ENCODE measurements at places on chromosomes 3 and 15.
A peak's percentile ranks its signal among the peaks of the same experiment; 100 is the strongest.

- no peak for DNase-seq
These were observed 484.5 kb upstream of the NR2F2 start for GRCh38 chr15:95845862-95846515.

DNA sequence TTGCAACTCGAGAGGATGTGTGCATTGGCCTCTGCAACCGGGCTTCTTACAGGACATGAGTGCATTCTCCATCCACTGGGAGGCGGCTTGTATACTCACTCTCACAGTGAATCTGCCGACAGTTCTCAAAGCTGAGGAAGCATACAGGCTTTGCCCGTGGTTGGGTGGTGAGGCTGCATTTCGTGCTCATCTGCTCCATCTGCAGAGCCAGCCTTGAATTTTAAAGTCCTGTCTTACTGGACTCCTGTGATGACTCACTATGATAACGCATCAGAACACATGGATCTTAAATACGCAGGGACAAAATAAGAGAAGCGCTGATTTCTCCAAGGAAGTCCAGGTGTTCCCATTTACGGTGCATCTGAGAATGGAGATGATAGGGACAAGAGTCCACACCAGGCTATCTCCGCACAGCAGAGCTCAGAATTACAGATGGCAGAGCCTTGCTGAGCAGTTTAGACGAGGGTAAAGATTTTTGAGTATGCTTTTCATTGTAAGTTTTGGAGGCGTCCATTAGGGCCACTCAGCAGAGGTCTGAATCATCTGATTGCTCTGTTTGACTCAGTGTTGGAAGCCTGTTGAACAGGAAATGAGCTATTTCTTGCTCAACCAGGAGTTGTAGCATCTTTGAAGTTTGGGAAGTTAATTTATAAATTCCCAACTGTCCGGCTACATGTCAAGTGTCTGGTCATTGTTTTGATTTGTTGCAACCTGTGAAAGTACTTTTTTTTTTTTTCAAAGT, 87.1 kb downstream of the GABRG3 start:
- no peak for DNase-seq

DNA sequence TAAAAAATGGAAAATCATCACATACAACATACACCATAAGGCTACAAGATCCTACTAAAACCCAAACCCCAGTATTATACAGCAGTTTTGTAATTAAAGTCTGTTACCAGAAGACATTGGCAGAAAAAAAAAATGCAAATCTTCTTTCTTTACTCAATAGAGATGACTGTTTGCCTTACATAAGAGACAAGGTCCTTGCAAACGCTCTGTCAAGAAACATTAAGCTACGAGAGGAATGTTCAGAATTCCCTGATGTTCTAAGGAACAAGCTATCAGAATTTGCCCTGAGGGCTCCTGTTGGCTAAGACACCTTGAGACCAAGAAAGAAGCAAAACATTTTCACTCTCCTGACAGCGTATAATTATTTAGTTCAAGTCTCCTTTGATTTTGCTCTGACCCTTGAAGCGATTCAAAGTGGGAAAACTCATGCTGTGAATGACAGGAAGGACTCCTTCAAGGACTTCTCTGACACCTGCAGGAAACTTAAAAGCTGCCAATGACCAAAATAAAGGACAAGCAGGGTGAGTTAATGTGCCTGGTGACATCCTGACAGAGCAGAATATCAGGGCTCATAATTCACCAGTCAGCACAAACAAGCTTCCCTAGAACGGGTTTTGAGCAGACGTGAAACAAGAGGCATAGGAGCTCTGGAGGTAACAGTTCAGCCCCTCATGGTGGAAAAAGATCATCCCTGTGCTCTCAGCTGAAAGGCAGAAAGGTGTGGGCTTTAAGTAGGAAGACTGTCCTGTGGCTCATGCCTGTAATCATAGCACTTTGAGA, 2.5 kb downstream of the SCAMP2 start:
- no peak for DNase-seq

DNA sequence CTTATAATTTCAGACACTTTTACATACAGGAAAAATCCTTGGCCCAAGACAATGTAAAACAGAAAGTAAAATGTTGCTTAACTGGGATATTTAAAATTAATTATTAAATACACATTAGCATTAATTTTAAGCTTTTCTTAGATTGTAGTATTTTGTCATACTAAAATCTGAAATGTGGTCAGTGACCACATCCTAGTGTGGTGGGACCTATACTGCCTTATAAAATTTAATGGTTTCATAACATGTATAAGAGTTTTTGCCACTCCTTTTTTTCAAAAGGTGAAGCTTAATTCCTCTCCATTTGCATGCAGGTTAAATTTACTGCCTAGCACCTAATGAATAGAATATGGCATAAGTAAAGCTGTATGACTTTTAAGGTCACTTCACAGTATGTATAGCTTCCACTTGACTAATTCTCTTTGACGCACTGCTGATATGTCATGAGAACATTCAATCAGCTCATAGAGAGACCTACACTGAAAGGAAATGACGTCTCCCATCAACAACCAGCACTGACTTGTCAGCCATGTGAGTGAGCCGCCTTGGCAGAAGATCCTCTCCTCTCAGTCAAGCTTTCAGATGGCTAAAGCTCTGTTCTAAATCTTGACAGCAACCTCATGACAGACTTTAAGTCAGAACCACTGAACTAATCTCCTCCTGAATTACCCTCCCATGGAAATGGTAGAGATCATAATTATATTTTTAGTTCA, 847.8 kb downstream of the SI start:
- DNase-seq: no peak

GRCh38 chr15:85276508-85276907, 103.9 kb upstream of the AKAP13 start:
- DNase-seq: no peak

DNA sequence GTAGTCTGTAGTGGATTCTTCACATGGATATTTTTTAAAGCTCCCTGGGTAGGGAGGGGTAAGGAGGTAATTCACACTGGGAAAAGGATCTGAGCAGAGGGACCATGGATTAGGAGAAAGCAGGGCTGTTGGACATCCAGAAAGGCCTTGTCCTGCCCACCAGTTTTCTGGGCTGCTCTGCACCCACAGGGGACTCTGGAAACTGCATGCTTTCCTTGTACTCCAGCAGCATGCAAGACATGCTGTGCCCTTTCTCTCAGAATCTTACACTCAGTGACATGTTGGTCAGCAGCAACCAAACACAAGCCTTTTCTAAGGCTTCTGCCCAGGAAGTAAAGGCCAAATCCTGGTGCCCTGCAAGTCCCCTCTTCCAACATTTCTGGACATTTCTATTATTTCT, 2.5 kb upstream of the FBN1 start:
- DNase-seq: no peak

DNA sequence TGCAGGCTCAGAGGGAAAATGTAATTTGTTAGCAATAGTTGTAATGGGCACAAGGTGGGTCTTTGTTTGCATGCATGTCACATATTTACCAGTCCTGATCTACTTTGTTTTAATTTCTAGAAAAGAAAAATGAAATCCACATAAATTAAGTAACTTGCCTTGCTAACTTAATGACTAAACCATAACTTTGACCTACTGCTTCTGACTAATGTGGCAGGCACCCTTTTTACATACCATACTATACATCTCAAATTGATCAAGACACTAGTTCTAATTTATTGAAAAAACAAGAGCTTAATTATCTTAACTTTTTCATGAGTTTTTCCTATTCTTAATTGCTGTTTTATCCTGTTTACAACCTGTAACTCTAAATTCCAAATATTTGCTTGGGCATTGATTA, 93.2 kb downstream of the ATP11B start:
- no peak for DNase-seq

DNA sequence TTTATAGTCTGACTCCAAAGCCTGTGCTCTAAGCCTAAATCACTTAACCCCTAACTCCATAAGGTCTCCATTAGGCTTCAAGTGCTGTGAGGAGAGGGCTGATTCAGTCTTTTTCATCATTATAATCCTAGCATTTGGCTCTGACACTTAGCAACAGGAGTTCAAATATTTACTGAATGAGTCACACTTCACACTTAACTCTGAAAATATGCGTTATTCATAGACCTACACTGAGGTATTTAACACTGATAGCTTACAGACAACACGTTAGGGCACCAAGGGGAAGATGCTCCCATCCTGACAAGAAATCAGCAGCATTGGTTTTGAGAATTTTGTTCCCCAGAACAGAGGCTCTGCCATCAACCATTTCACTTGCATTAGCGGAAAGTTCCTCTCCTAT, 53.5 kb downstream of the MSL2 start:
- DNase-seq: peak; percentile 90

DNA sequence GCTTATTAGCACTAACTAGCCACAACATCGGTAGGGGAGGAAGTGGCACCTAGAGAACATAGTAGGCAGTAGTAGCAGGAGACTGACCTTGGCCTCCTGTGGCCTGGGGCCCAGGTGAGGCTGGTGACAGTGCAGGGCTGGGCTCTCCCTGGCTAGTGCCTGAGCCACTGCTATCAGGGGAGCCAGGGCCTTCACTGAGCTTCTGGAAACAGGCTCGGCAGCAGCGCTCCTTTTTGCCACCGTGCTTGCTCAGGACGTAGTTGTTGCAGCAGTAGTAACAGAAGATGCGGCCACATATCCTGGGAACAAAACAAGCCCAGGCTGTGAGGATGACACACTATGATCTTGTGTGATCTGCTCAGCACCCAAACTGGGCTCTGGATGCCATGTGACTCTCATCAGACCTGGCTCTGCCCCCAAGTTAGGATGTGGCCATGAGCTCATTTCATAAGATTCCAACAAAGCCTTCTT, 15.1 kb downstream of the CXCR6 start:
- no peak for DNase-seq

DNA sequence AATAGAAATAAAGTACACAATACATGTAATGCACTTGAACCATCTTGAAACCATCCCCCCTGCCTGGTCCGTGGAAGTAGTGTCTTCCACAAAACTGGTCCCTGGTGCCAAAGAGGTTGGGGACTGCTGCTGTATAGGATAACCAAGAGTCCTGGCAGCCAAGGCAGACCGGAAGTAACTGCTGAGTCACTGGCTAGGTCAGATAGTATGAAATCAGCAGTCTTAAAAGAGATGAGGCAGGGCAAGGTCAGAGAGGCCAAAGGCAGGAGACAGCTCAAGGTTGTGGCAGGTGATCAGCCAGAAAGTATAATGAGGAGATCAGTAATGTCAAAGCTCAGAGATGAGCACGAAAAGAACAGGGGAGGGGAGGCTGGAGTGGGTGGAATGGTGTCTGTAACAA, 60.2 kb downstream of the MAP3K13 start:
- peak; percentile 12 for DNase-seq

DNA sequence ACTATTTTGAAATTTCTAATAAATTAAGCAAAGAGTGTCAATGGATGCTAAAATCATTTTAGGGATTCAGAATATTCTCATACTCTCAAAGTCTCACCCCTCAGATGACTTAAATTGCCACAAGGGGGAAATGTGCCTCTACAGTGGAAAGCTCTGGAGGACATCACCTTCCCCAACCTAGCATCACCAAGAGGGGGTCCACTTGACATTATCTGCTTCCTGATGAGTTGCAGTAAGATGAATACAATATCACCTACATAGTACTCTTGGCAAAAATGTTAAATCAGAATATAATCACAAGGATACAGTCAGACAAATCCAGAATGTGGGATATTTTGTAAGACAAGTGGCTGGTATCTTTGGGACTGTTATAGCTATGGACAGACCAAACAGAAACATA, 290.1 kb downstream of the MFSD1 start:
- DNase-seq: no peak

DNA sequence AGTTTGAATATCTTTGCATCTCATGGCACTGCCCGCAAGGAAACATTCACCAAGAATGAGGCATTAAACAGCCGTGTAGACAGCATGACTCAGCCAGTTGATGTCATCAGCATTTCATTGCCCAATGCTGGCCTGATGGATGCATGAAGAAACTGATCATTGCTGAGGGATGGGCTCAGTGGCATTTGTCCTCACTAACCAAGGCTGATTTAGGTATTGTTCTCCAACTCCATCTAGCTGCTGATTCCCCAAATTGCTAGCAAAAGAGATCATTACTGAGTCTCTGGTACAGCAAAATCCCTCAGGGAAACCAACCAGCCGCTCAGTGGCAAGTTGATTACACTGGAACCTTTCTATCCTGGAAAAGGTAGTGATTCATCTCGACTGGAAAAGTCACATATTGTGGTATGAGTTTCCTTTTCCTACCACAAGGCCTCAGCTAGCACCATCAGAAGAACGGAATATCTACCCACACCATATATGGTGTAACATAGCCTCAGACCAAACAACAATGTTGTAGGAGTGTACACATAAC, 186.5 kb upstream of the GAP43 start:
- no peak for DNase-seq

DNA sequence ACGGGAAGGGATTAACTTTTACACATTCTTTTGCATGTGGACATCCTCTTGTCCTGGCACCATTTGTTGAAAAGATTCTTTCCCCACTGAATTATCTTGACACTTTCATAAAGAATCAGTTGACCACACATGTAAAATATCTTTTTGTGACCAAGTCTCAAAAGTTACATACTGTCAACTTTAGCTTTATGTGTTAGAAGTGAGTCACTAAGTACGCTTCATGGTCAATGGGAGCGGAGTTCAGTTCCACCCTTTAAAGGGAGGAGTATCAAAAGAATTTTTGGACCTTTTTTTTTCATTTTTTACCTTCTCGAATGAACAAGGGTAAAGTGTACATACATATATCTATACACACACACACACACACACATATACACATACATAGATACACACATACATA, 35.4 kb downstream of the MAPK6 start:
- DNase-seq: no peak

GRCh38 chr3:96779810-96780209, 34.6 kb upstream of the EPHA6 start:
- DNase-seq: no peak

- no peak for DNase-seq
These were observed 87.9 kb downstream of the KLF15 start for GRCh38 chr3:126269354-126269753.

- no peak for DNase-seq
These were observed 573.3 kb downstream of the EPHB1 start for GRCh38 chr3:135368316-135368715.

- DNase-seq: no peak
These were observed 14.9 kb downstream of the ATXN7 start for GRCh38 chr3:63878394-63879060.

DNA sequence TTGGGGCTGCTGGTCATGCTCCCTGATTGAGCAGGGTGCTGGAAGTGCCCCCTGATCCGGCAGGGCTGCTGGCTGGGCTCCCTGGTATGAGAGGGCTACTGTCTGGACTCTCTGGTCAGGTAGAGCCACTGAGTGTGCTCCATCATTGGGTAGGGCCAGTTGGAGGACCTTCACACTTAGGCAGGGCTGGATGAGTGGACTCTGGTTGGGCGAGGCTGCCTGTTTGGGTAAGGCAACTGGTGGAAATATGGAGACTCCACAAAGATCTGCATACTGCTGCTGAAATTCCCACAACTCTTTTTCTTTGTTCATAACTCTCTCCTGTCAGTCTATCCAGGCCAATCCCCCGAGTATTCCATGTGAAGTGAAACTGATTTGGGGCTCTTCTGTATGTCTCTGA, 80.8 kb downstream of the CD200 start:
- no peak for DNase-seq

GRCh38 chr3:188752850-188753249, 418.9 kb upstream of the TPRG1 start:
- DNase-seq: no peak

Data from Panc1 (cell line).